ENCODE measurements at places on chromosomes 2 and 18.
A peak's percentile ranks its signal among the peaks of the same experiment; 100 is the strongest.

- peak; percentile 58 for DNase-seq
These were observed 1795.7 kb upstream of the PIK3C3 start for GRCh38 chr18:40159141-40160017.

DNA sequence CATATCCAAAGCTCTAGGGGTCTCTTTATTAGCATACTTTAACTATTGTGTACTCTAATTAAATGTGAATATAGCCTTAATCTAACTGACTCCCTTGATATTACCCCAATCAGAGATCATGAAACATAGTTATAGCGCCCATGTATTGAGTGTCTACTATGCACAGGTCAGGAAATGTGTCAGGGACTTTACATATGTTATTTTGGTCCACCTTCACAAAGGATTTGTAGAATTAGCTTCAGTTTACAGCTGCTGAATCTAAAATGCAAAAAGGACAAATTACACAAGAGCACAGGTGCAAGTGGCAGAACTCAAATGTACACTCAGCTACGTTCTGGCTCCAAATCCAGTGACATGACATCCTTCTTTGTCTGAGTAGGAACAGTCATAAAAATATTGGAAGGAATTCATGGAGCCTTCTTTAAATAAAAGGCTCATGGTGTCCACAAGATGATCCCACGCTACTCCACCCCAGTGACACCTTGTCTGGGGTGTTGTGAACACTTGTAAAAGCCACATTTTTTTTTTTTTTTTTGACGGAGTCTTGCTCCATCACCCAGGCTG lies 38.7 kb upstream of the ATL2 start:
- no peak for DNase-seq

DNA sequence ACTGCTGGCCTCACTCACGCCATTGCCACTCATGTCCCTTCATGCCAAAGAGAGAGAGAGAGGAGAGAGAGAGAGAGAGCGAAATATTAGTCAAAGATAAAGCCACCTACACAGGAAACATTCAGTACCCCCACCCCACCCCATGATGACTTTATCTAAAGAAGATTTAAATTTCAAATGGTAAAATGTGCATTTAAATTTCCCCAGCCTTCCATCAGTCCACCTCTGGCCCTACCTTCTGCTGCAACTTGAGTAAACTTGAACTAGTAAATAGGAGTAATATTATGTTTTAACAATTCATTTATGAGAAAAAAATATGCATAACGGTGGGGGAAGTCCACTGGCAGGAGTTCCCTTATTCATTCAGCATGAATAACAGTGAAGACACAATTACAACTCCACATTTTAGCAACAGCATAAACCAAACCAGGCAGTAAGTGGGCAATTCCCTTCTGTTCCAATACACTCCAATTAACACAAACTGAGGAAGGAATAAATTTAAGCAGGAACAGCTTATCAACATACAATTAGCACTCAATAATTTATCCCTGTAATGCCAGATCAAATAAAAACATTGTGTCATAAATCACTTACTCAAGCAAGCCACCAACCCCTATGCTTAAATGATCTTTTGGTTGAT lies 264.2 kb downstream of the LNPK start:
- DNase-seq = no peak

- DNase-seq = no peak
These were observed 21.3 kb downstream of the SKA1 start for GRCh38 chr18:50396005-50396660.

GRCh38 chr2:216855079-216855478 lies 4.8 kb downstream of the TNP1 start:
- no peak for DNase-seq

- no peak for DNase-seq
These were observed 21.6 kb downstream of the PMAIP1 start for GRCh38 chr18:59921384-59921891.

DNA sequence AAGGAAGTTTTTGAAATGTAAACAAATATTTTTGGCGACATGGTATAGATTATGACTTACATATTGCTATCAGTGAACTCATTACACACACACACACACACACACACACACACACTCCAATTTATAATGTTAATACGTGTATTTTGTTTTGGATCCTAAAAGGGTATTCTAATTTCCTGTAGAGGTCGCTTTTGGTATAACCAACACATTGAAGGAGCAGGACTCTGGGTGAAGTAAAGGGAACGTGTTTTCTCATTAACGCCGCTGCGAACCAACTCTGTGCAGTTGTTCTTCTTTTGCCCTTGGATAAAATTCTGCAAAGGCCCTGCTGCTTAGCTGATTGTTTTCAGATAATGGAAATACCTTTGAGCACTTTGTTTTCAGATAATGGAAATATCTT lies 190.4 kb downstream of the PMAIP1 start:
- DNase-seq = no peak

DNA sequence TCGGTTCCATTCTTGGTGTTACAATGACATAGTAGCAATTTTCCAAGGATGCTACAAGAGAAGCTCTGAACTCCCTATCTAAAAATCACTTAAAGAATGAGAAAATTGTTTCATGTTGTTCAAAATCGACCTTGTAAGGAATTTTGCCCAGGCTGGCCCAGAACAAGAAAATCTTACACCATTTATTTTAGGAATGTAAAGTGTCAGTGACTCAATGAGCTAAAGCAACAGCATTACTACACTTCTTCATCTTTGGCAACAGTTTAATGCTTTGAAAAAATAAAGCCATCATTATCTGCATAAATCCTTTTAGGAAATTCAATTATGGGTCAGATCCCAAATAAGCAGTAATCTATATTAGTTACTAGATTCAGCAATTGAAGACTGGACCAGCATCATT lies 38.6 kb downstream of the SLC25A12 start:
- DNase-seq = no peak

DNA sequence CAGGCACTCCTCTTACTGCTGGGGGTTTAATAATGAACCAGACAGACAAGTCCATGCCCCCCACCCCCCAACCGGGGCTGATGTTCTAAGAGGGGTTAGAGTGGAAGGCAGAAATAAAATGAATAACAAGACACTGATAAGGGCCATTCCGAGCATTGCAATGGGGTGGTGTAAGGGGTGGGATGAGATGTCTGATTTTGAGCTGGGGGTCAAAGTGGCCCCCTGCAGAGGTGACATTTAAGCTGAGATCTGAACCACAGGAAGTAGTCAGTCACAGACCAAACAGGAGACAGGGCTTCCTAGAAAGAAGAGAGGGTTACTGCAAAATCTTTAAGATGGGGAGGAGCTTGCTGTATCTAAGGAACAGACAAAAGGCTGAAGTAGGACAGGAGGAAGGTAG lies 180.6 kb upstream of the SH3BP4 start:
- DNase-seq = no peak

- no peak for DNase-seq
These were observed 105.3 kb upstream of the BCL2L11 start for GRCh38 chr2:111015283-111015995.

- DNase-seq = no peak
These were observed 1308.2 kb upstream of the NRXN1 start for GRCh38 chr2:52340171-52340570.

- no peak for DNase-seq
These were observed 408.2 kb upstream of the MYT1L start for GRCh38 chr2:2739231-2739795.

- DNase-seq = no peak
These were observed 1.0 kb upstream of the ACTR3 start for GRCh38 chr2:113888641-113889470.

DNA sequence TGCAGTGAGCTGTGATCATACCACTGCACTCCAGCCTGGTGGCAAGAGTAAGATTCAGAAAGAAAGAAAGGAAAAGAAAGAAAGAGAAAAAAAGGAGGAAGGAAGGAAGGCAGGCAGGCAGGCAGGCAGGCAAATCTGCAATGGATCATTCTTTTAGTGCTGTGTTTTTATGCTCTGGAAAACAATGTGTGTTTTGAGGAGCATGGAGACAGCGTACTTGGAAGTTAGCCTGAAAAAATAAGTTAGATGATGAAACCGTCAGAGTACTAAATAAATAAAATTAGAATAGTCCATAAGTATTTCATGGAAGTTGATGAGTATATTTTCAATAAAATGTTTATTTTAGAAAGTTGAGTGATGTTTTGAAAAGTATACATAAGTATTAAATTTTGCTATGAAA lies 366.4 kb upstream of the CDH20 start:
- DNase-seq = no peak

- no peak for DNase-seq
These were observed 167.1 kb upstream of the FN1 start for GRCh38 chr2:215602997-215603396.

DNA sequence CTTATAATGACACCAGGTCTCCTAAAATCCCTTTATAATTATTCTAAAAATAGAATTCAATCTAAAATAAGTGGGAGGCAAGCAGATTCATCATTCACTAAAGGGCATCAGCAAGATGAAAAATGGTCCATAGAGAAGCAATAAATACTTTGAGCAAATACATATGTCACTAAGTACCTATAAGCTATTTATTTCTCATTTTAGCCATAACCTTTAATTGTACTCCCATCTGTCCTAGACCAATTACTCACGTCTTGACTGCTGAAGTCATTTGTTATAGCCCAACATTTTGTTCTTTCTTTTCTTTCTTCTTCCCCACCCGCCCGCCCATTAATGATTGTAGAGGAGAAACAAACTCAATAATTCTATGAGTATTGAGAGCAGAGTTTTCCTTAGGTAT lies 105.7 kb downstream of the MAP2 start:
- no peak for DNase-seq

GRCh38 chr2:65267008-65267407 lies 39.4 kb downstream of the ACTR2 start:
- no peak for DNase-seq

GRCh38 chr2:114426756-114427155 lies 15.7 kb upstream of the DPP10 start:
- no peak for DNase-seq

GRCh38 chr2:131058920-131059319 lies 34.3 kb downstream of the FAM168B start:
- DNase-seq = no peak

DNA sequence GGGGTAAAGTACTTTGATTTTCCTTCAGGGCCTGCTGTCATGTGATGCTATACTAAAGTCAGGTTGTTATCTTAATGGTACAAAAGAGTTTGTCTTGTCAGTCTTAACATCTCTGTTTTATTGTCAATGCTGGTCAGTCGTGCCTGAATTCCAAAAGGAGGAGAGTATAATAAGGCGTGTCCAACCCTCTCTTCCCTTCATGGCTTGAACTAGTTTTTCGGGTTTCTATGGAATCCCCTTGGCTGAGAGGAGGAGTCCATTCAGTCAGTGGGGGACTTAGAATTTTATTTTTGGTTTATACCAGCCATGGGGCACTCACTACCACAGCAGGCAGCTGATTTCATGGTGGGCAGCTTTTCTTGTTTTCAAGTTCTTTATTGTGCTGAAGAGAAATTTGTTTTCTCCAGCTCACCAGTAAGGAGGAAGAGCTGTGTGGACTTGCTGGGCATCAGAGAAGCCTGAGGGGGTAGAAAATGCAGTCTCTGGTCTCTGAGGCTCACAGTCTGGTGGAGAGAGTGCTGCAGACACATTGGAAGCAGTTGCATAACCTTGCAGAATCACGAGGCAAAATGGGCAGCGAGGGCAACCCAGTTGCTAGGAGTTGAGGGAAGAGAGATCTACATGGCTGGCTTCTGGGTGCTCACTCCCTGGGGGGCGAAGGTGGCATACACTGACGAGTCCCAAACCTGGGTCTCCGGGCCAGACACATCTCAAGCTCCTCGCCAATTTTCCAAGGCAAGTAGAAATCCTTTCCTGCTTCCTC lies 193.1 kb downstream of the ZBTB7C start:
- no peak for DNase-seq

GRCh38 chr18:7272311-7273049 lies 41.6 kb downstream of the LRRC30 start:
- DNase-seq = peak; percentile 15

DNA sequence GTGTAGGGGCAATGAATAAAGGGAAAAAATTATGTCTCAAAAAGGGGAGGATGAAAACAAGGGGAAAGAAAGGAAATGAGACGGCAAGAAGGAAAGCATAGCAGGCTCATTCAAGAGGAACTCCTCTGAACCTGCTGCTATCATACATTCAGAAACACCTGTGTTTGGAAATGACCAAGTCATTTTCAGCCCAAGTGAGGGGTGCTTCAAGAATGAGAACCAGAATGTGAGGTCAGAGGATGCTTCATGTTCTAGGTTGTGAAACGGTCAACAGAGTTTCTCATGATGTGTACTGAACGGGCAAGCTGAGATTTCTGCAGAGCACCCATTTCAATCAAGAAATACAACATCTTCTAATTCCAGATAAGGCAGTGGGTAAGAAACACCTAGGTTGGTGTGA lies 1367.2 kb upstream of the CELF4 start:
- no peak for DNase-seq

GRCh38 chr2:96091711-96092572 lies 24.4 kb downstream of the ADRA2B start:
- DNase-seq = no peak

DNA sequence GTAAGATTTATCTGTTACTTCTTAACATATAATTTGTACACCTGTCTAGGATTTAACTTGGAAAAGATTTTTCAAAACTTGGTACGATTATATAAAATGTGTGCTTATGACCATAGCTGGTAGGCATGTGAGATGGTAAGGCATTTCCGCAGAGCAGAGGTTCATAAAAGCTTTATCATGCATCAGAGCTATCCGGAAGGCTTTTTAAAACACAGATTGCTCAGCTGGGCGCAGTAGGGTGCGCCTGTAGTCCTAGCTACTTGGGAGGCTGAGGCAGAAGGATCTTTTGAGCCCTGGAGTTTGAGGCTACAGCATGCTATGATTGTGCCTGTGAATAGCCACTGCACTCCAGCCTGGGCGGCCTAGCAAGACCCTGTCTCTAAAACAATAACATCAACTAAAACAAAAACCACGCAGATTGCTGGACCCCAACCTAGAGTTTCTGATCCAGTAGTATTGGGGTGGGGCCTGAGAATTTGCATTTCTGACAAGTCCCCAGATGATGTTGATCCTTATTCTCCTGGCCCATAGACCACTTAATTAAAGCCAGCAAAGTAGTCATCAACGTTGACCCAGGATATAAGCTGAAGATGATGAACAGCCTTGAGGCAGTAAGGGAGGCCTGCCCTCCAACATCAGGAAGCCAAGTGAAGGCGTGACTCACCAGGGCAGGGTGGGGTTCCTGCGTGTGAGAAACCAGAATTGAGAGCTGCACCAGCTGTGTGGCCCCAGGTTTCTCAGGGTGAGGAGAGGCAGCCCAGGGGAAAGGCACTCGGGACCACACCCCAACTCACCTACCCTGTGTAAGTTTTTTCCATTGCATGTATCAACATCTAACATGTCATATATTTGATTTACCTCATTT lies 21.6 kb upstream of the SLC20A1 start:
- no peak for DNase-seq

DNA sequence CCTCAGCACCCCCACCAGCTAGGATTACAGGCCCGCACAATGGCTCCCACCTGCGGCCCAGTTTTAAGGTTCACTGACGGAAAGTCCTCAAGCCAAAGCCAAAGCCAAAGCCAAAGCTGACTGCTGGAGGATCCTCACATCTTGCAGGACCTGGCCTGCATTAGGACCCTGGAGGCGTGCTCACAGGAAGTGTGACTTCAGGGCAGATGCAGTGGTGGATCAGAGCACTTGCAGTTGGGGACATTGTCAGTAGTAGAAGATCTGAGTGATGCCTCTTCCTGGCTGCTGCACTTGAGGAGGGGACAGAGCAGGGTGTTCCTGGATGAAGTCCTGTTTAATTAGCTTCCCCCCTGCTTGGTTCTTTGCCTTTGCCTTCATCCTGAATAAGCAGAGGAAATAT lies 69.0 kb upstream of the ALPP start:
- DNase-seq = no peak

- DNase-seq = peak; percentile 79
These were observed 2.5 kb downstream of the IGFBP5 start for GRCh38 chr2:216692636-216693413.

- DNase-seq = no peak
These were observed 39.9 kb downstream of the TANK start for GRCh38 chr2:161199912-161200701.

GRCh38 chr2:30987566-30987965 lies 150.7 kb downstream of the GALNT14 start:
- DNase-seq = no peak

Measured in HEK293T (cell line).